Activated T-cell treated with anti-CD3 and anti-CD28 coated beads, Interleukin-2, amount 50 U/mL, for 1 hour (primary cell): ENCODE measurements at places on chromosomes 7 and 10.

DNA sequence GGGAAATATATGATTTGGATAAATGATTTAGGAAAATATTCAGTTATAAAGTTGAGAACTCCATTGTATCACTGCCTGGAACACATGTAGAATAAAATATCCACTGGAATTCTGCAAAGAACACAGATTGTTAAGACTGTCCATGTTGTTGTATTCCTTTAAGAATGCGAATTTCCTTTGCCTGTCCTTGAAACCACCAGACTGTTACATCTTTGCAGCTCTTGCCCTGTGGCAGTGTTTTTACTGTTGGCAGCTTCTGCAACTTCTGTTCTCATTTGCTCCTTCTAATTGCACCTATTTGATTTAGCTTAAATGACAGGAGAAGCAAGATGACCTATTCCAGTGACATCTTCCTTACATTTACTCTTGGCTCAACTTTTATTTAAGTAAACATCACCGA is 39.7 kb downstream of the MALSU1 start:
- DNase-seq = no peak

- no peak for DNase-seq
Measured at GRCh38 chr7:143382791-143383641, 1.9 kb downstream of the ZYX start.

DNA sequence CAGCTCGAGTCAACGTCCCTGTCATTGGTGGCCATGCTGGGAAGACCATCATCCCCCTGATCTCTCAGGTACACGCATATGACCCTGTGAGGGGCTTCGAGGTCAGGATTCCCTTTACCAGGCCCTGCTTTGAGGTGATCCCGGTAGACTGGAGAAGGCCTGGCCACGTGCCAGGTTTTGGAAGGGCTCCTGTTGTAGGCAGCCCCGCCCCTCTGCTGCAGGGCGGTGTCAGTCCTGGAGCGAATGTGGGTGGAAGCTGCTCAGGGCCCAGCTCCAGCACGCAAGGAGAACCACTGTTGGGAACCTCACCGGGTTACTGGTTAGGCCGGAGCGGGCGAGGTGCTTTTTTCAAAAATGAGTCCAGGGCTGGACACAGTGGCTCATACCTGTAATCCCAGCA is 15.6 kb downstream of the MDH2 start:
- no peak for DNase-seq

- DNase-seq = no peak
Measured at GRCh38 chr7:28382144-28382543, 30.2 kb upstream of the CREB5 start.

GRCh38 chr10:28250782-28251181 is 52.1 kb downstream of the MPP7 start:
- DNase-seq = no peak

- DNase-seq = no peak
Measured at GRCh38 chr10:77348082-77348481, 289.5 kb downstream of the KCNMA1 start.

GRCh38 chr7:129354428-129355157 is 79.6 kb upstream of the STRIP2 start:
- no peak for DNase-seq
